ENCODE measurements at places on chromosomes 7 and 10.

- no peak for DNase-seq
Observed at GRCh38 chr10:15609246-15609645, 110.5 kb downstream of the ITGA8 start.

DNA sequence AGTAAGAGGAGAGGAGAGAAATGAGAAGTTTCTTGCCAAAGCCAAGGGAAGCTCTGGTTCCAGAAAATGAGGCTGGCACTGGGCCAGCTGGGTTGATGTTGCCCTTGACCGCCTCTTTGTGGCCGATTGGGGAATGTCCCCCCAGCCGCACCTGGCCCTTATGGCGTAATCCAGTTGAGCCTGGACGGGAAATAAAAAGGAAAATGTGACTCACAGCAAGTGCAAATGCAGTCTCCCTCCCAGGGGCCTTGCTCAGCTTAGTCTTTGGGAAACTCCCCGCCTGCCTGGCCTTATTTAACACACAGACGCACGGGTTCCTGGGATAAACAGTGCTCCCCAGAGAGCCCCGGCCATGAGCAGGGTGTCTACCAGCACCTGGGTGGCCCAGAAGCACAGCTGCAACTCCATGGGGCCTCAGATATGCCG, 174.8 kb downstream of the KIAA1217 start:
- DNase-seq, result no peak

GRCh38 chr7:158683541-158683940, 21.1 kb downstream of the NCAPG2 start:
- no peak for DNase-seq

GRCh38 chr10:30013757-30014156, 45.6 kb downstream of the JCAD start:
- DNase-seq, result no peak

GRCh38 chr10:90885176-90885575, 13.4 kb downstream of the RPP30 start:
- no peak for DNase-seq

GRCh38 chr10:133169173-133169947, 9.3 kb downstream of the KNDC1 start:
- DNase-seq, result no peak

DNA sequence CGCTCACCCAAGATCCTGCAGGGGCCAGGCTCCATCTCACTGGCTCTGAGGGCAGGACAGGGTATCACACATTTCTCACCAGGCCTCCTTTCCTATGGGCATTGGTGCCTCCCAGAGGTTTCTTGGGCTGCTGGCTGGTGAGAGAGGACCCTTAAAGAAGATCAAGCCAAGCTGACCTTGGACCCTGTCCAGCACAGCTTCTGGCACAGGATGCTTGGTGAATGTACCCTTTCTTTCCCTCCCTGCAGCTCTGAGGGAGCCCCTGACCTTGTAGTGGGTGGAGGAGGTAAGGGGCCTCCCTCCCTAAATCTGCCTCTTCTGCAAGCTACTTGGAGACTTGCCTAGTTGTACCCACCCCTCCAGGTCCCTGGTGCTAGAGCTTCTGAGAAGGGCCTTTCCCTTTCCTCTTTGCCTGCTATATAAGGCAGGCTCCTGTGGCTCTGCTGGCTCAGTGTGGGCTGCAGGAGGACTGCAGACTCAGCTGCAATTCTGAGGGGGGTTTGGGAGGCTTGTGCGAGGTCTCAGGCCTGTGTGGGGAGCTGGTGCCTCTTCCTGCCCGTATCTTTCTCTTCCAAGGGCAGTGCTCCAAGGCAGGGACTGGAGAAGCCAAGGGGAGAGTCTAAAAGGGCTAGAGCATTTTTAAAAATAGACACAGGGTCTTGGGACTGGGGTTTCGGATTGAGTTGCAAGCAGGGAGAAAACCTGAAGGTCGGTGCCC, 11.7 kb upstream of the TRIM8 start:
- DNase-seq, result no peak

- no peak for DNase-seq
Observed at GRCh38 chr10:27312854-27313253, 72.3 kb upstream of the ACBD5 start.

GRCh38 chr7:18505870-18506460, 10.4 kb downstream of the HDAC9 start:
- no peak for DNase-seq

DNA sequence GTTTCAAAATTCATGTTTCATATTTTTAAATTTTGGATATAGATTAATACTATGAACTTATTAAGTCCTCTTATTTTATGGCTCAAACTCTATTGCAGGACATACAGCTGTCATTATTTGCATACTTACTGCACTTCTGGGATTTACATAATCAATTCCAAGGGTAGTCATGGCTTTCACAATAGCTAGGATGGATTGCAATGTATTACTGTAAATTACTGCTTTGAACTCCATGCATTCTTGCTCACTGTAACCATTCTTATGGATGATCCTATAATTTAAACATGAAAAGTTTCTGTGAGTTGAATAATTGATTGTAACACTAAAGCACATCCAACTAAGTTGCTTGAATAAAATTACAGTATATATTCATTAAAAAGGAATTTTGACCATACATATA, 23.5 kb downstream of the GNAT3 start:
- no peak for DNase-seq

GRCh38 chr7:69428089-69428488, 170.2 kb upstream of the AUTS2 start:
- no peak for DNase-seq

DNA sequence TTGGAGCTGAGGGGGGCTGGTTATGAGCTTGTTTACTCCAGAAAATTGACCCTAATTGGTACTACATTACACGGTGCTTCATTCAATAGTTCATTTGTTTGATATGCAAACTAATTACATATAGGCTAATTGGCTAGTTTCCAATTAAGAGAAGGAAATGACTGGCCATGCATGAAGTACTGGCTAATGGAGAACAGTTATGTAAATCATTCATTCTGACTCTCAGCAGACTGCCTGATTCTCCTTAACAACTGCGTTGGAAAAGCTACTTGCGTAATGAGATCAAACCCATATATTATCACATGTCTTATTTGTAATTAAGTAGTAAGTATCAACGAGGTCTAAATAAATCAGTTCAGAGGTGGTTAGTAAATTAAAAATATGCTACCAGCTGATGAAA, 81.8 kb upstream of the CTTNBP2 start:
- no peak for DNase-seq

DNA sequence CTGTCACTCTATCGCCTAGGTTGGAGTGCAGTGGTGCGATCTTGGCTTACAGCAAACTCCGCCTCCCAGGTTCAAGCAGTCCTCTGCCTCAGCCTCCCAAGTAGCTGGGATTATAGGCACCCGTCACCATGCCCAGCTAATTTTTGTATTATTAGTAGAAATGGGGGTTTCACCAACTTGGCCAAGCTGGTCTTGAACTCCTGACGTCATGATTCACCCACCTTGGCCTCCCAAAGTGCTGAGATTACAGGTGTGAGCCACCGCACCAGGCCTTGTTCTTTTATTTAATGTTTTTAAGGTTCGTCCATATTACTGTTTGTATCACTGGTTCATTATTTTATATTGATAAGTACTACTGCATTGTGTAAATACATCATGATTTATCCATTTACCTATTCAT, 10.2 kb upstream of the ITGA8 start:
- DNase-seq, result no peak

GRCh38 chr10:45433716-45434469, 59.9 kb downstream of the ALOX5 start:
- no peak for DNase-seq

DNA sequence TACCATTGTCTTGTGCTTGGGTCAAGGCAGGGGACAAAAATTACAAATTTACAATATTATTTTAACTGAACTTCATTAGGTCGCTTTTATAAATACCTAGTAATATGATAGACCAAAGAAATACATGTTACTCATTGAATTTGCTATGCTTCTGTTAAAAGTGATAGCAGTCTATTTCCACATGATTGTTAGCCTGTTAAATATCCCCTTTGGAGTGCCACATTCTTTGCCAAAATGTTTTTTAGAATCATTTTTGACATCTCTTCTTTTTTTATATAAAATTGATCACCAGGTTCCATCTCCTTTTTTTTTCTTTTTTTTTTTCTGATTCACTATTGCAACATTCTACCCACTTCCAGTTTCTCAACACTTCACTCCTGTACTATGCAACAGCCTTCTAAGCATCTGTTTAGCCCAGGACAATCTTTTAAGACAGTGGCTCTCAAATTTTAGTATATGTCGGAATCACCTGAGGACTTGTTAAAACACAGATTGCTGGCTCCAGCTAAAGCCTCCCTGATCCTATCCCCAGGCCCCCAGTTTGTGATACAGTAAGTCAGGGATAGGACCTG, 16.4 kb upstream of the NDUFA5 start:
- no peak for DNase-seq

Measured in stimulated activated CD4-positive, alpha-beta T cell treated with anti-CD3 and anti-CD28 coated beads, Interleukin-1b, Interleukin-23, amount 100 ng/mL, for 24 hours (primary cell).